Muscle of back (tissue), 13 donors: ENCODE measurements at places on chromosomes 6 and 20.

- DNase-seq, result no peak
Measured at GRCh38 chr6:12679341-12679740, 37.2 kb upstream of the PHACTR1 start.

DNA sequence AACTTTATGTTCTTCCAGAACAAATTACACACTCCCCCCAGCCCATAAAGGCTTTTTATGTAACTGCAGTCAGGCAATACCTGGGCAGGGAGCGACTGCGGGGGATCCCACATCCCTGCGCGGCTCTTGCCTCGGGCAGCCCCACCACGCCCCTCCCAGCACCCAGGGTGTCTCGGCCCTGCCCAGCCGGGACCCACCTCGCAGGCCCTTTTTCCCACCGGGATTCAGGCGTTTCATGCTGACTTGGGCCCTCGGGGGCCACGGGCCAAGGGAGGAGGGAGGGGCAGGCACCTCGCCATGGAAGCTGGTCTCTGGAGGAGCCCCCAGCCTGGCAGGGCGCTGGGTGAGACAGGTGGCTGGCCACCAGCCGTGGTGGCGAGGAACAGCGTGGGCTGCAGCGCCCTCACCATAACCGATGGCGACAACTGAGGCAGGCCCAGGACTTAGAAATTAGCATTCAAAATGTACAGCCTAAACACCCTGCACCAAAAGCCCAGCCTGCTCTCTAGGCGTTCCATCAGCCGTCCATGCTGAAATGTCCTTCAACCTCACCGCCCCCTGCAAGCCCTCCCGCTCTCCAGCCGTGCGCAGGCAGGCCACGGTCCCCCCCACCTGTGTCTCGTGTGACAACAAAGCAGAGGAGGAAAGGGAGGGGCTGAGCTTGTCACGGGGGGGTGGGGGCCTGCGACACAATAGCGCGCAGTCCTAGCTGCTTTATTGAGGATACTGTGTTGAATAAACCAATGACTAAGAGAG lies 15.1 kb upstream of the FOXC1 start:
- DNase-seq, result no peak

DNA sequence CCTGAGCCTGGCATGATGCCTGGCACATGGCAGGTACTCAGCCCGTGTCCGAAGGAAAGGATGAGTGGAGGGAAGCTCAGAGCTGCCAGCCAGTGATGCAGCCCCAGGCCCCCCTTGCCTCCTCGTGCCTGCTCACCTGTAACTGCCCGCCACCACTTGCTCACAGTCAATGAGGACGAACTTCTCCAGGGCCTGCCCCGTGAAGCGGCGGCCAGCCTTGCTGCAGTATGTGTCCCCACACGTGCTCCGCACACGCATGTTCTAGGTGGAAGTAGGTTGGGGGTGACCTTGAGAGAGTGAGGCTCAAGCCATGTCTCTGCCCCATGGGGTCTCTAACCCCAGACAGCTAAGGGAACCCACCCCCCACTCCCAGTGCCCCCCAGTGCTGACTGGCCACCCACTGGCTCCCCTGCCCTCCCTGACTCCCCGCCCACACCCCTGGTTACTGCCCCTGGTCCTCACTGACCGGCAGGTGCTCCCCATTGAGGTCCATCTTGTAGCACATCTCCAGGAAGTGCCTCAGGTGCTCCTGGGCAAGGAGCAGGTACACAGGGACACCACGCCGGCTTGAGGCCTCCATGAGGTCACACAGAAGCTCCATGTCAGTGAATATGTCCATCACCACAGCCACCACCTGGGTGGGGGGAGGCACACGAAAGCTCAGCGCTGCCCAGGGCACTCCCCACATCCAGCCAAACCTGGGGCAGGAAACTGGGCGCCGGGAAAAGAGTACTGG lies 3.7 kb downstream of the FAM83C start:
- DNase-seq, result no peak

- DNase-seq, result no peak
Measured at GRCh38 chr6:97805596-97805995, 522.6 kb upstream of the MMS22L start.

DNA sequence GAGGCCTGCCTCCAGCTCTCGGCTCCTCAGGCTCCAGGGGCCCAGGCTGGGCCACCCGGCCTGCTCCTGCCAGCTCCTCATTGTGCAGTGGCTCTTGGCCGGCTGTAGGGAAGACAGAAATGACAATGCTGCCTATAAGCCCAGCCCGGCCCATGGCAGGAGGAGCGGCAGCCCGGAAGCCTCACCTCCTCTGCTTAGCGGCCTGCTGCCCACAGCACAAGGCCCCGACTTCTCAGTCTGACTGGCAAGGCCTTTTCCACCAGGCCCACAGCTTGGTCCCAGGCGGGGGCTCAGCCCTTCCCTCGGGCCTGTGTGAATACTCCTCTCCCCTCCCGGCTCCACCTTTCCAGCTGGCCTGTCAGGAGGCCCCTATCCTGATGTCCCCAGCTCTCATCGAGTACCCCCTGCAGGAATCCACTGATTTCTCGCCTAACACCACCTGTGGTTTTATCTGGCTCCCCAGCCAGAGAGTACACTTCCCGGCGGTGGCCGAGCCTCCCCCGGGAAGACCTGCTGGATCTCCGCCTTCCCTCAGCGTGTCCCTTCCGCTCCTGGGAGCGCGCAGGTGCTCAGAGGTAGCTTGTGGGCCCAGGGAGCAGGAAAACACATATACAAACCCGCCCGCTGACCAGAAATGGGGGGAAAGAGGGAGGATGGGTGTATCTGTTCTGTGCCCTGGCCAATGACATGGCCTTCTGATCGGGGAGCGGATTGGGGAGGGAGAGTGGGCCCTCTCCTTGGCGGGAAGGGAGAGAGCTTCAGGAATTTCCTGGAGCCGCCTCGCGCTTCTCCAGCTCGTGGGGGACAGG lies 963 bp downstream of the DDRGK1 start:
- no peak for DNase-seq

GRCh38 chr6:33901822-33902456 lies 98.1 kb upstream of the MLN start:
- no peak for DNase-seq

DNA sequence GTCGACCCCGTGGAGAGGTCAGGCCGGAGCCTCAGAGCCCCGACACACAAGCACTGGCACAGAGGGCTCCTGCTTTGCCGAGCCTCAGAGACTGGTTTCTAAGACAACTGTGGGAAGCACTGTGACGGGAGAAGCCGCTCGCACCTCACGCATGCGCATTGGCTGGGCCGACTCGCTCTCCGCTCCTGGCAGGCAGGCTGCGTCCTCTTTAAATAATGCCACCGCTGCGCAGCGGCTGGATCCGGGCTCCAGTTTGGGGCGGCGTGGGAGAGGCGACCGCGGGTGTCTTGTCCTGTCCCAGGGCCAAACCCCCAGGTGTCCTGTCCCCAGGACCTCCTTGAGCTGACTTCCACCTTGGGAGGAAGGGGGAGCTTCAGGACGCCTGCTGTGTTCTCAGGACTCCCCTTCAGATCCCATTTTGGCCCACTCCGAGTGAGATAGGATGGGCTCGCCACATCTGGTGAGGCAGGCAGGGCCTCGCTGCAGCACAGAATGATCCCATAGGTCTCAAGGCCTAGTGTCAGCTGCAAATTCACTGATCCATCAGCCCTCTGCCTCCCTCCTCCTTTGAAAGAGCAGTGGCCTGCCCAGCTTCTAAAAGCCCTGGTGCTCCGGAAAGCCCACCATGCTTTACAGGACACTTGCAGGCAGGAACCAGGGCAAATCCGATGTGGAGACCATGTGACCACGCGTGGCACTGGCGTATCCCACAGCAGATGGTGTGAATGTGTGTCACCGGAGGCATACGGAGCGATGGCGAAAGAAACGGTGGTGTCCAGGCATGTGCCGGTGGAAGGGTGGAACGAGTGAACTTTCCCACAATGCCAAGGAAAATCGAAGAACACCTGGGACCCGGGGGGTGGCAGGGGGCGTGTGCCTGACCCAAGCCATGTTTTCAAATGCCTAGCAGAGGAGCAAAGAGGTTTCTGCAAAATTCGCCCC lies 169.3 kb upstream of the ZNF337 start:
- peak; percentile 45 for DNase-seq

- peak; percentile 81 for DNase-seq
Measured at GRCh38 chr6:139539852-139540251, 165.4 kb upstream of the CITED2 start.

DNA sequence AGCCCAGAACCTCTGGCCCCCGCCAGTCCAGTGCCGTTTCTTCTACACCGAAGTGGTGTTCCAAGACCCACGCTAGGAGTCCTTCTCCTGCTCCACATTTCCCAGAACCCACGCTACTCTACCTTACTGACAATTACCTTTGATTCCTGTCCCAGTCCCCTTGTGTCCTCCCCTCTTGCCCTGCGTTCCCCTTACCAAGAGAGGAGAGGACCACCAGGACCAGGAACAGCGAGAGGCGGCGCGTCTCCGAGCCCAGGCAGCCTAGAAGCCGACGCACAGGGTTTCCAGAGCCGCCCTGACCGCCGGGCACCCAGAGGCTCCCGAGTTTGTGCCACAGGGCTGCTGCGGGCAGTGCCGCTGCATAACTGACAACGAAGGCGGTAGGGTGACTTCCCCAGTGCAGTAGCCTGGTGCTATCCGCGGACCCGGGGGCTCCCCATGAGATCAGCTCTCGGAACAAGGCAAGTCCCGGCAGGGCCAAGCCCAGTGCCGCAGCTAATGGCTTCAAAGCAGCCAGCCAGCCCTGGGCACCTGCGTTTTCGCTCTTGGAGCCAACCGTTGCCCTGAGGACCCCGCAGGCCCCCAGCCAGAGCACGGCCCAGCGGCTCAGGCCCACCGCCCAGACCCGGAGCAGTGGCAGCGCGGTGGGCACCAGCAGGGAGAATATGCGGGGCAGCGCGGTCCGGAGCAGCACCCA lies 512 bp downstream of the TAP1 start:
- peak; percentile 41 for DNase-seq

DNA sequence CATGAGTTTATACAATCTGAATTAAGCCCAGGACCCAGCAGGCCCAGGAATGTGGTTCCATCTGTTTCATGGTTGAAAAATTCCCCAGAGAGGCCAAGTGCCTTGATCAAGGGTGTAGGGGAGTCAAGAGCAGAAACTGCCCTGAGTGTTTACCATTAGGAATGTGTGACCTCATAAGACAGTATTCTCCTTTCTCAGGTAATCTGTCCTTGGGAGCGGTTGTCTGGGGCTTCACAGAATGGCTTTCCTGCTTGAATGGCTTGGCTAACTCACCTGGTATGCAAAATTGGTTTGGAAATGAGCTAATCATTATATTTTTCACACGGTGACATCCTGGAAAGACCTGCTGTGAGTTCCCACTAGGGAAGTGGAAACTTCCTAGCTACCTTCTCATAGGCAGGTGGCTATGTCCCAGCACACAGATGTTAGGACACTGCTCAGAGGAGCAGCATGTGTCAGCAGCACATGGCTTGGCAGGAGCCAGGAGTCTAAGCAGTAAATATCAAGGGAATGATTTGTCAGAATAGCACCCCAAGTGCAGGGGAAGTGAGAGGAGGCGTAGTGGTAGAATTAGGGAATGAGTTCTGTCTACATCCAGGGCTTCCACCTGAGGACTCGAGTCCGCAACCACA lies 17.7 kb downstream of the CLIC5 start:
- no peak for DNase-seq

- DNase-seq, result no peak
Measured at GRCh38 chr6:135651964-135652755, 154.6 kb upstream of the AHI1 start.

GRCh38 chr20:44431502-44432234 lies 44.0 kb upstream of the TTPAL start:
- no peak for DNase-seq

GRCh38 chr6:7468382-7469081 lies 72.9 kb upstream of the DSP start:
- DNase-seq, result peak; percentile 45

- DNase-seq, result no peak
Measured at GRCh38 chr6:140083375-140083774, 708.9 kb upstream of the CITED2 start.
